ENCODE measurements at places on chromosomes 7 and 10.

- no peak for DNase-seq
Measured at GRCh38 chr7:153616711-153617325, 435.4 kb upstream of the DPP6 start.

DNA sequence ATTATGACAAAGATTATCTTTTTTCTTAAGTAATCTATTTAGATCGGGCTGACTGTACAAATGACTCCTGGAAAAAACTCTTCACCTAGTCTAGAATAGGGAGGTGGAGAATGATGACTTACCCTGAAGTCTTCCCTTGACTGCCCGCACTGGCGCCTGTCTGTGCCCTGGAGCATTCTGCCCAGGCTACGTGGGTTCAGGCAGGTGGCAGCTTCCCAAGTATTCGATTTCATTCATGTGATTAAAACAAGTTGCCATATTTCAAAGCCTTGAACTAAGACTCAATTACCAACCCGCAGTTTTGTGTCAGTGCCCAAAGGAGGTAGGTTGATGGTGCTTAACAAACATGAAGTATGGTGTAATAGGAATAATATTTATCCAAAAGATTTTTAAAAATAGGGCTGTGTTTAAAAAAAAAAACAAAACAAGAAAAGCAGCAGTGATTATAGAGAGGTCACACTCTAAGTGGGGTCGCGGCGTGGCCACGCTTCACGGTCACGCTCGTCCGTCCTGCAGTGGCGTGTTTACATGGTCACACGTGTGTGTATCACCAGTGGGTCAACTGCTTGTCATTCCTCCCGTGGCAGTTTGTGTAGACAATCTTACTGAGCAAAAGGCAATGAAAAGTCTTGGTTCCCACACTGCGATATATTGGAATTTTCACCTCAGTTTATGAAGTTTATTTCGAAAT lies 10.8 kb downstream of the INSIG1 start:
- no peak for DNase-seq

DNA sequence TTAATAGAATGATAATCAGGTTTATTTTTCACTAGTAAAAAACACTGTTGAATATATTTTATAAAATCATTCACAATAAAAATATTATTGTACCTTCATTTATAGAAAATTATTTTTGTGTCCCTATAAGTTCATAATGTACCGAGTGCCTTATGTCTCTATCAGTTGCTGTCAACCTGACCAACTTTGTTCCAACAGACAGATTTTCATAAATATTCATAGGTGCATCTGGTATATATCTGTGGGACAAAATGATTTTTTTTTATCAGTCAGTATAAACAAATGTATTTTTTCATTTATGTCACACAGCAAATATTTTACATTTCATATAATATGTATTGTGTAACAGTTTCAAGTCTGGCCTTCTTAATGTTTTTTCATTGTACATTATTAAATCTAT lies 195.9 kb downstream of the HGF start:
- no peak for DNase-seq

GRCh38 chr10:68813559-68813958 lies 13.8 kb upstream of the STOX1 start:
- DNase-seq, result no peak

DNA sequence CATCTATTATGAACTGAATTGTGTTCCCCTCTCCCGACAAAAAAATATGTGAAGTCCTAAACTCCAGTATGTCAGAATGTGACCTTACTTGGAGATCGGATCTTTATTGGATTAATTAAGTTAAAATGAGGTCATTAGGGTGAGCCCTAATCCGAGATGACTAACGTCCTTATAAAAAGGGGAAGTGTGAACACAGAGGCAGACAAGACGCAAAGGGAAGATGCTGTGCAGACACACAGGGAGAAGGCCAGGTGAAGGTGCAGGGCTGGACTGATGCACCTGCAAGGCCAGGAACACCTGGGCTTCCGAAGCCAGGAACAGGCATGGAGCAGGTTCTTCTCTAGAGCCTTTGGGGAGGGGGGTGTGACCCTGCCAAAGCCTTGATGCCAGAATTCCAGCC lies 187.8 kb downstream of the PARD3 start:
- no peak for DNase-seq

- DNase-seq, result no peak
Measured at GRCh38 chr7:42650171-42650570, 261.7 kb downstream of the C7orf25 start.
